Ovary (tissue), 10 donors: ENCODE measurements at places on chromosomes 1 and 21. TPM values are rescaled to one million over a fixed set of nuclear protein-coding genes. Genes with fewer than 3 reads are reported as not detected.

Gene APCS
- total RNA-seq = not detected

- peaks cover 2% of the 10 kb centered on the region for H3K4me1 ChIP-seq
- no peaks in the 10 kb centered on the region for H3K36me3 ChIP-seq
- H3K4me3 ChIP-seq = no peak overlapping the region
- no peak overlapping the region for H3K27ac ChIP-seq
- H3K27me3 ChIP-seq = no peaks in the 10 kb centered on the region
- DNase-seq = no peak
Observed at GRCh38 chr1:115793162-115793561, 24.6 kb upstream of the CASQ2 start.

GRCh38 chr1:227449051-227449450 lies 114.3 kb upstream of the ZNF678 start:
- no peaks in the 10 kb centered on the region for H3K36me3 ChIP-seq
- H3K4me3 ChIP-seq = no peak overlapping the region
- no peaks in the 10 kb centered on the region for H3K4me1 ChIP-seq
- H3K27me3 ChIP-seq = no peaks in the 10 kb centered on the region

DNA sequence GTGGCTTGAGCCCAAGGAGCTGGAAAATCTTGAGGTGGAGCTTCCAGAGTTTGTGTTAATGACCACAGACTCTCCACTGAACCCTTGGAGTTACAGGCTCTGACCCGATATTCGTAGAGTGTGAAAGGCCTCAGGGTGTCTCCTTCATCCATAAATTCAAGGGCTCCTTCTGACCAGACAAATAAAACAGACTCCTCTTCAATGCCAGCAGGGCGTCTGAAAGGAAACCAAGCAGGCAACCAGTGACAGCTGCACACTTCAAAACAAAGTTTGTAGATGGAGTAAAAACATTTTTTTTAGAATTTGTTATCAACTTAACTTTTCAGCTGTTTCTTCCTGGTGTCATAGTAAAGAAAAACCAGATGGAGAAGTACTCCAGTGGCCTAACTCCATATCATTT lies 161.1 kb downstream of the KCTD3 start:
- H3K27ac ChIP-seq = no peak overlapping the region
- H3K36me3 ChIP-seq = no peaks in the 10 kb centered on the region
- H3K27me3 ChIP-seq = no peaks in the 10 kb centered on the region
- no peak overlapping the region for H3K4me3 ChIP-seq
- H3K4me1 ChIP-seq = no peaks in the 10 kb centered on the region

DNA sequence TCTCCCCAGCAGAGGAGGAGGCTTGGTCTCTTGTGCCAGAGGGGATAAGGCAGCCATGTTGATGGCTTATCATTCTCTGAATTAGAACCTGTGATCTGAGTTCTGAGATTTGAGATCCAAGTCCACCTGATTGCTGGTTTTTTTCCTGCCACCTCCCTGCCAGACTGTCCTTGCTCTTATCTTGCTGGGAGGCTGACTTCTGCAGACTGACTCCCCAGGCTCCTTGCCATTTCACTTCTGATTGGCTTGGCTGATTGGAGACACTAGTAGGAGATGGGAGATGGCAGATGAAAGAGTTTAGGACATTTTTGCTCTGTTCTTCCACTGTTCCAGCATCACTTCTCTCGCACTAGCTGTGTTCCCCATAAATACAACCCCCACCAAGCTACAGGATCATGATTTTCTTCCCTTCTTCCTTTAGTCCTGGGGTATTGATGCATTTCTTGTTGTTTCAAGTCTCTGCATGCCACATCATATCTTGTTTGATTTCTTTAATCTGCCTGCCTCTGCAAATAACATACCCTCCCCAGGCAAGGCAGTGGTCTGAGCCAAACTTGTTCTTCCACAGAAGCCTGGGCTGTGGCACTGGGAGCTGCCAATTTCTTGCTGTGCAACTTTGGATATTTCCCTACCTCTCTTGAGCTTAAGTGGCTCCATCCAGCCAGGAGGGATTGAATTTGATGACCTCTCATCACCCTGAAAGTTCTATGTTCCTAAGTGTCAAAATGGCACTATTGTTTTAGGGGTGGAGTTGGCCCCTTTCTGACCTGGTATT lies 963 bp upstream of the CYP4B1 start:
- no peaks in the 10 kb centered on the region for H3K36me3 ChIP-seq
- H3K4me3 ChIP-seq = no peak overlapping the region
- no peak overlapping the region for H3K27ac ChIP-seq
- no peak for DNase-seq

- H3K36me3 ChIP-seq = no peaks in the 10 kb centered on the region
- H3K4me1 ChIP-seq = peaks cover 2% of the 10 kb centered on the region
- H3K27ac ChIP-seq = no peak overlapping the region
- H3K4me3 ChIP-seq = no peak overlapping the region
- DNase-seq = no peak
Observed at GRCh38 chr1:53986458-53986857, 31.5 kb downstream of the LDLRAD1 start.

DNA sequence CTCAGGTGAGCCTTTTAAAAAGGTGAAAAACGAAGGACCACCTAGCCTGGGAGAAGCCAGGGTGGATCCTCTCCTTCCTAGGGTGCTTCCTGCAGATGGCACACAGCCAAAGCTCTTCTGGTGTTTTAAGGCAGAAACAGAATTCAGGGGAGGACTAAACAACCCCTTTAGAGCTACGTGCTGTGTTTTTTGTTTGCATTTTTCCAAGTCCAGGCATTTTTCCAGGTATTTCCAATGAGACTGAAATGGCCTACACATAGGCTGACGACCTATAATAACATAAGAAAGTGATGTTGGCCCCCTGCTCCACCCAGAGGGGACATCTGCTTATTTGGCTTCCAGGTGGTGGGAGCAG lies 83.8 kb downstream of the CAPZB start:
- H3K4me1 ChIP-seq = peaks cover 54% of the 10 kb centered on the region
- no peaks in the 10 kb centered on the region for H3K27me3 ChIP-seq
- H3K27ac ChIP-seq = no peak overlapping the region
- DNase-seq = no peak
- no peak overlapping the region for H3K4me3 ChIP-seq

Gene SAMD13
- 0.62 TPM for total RNA-seq

DNA sequence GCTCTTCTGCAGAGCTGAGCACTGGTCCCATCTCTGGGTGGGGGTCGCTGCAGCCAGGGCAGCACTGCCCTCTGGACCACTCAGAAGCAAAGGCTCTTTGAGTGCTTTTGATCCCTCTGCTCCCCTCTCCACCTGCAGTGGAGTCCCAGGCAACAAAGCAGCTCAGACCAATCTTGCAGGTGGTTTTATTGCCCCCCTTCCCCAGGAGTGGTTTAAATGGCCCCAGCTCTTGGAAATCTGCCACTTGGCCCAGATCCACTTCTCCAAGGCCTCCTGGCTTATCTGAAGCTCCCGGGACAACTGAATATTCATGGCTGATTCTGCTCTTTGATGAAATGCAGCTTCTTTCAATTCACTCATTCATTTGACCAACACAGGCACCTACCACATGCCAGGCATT lies 2.7 kb downstream of the STUM start:
- H3K36me3 ChIP-seq = no peaks in the 10 kb centered on the region
- no peaks in the 10 kb centered on the region for H3K27me3 ChIP-seq
- peak; percentile 72 for DNase-seq
- no peak overlapping the region for H3K4me3 ChIP-seq
- H3K27ac ChIP-seq = no peak overlapping the region

GRCh38 chr1:52193985-52194384 lies 52.1 kb downstream of the ZFYVE9 start:
- no peak overlapping the region for H3K4me3 ChIP-seq
- DNase-seq = no peak
- H3K4me1 ChIP-seq = peaks cover 6% of the 10 kb centered on the region
- no peaks in the 10 kb centered on the region for H3K36me3 ChIP-seq
- H3K27me3 ChIP-seq = no peaks in the 10 kb centered on the region
- H3K27ac ChIP-seq = no peak overlapping the region

- no peak overlapping the region for H3K4me3 ChIP-seq
- no peaks in the 10 kb centered on the region for H3K27me3 ChIP-seq
- H3K27ac ChIP-seq = no peak overlapping the region
- no peaks in the 10 kb centered on the region for H3K36me3 ChIP-seq
Observed at GRCh38 chr1:42133809-42134526, 19.2 kb upstream of the GUCA2B start.

- no peak for DNase-seq
- H3K4me3 ChIP-seq = no peak overlapping the region
- H3K4me1 ChIP-seq = no peaks in the 10 kb centered on the region
- H3K27me3 ChIP-seq = no peaks in the 10 kb centered on the region
Observed at GRCh38 chr1:52168373-52169080, 26.6 kb downstream of the ZFYVE9 start.

GRCh38 chr1:80825067-80825466 lies 975.7 kb upstream of the ADGRL2 start:
- no peaks in the 10 kb centered on the region for H3K4me1 ChIP-seq
- no peak for DNase-seq
- no peak overlapping the region for H3K27ac ChIP-seq
